ENCODE measurements at places on chromosomes 11 and 22. TPM values are rescaled to one million over a fixed set of nuclear protein-coding genes. Genes with fewer than 3 reads are reported as not detected.

GRCh38 chr22:42642806-42643633 is 2.6 kb upstream of the ATP5MGL start:
- DNase-seq: no peak

- DNase-seq: no peak
These were observed 121.9 kb downstream of the PHF21B start for GRCh38 chr22:44887941-44888366.

Gene FAT3
- 0.24 TPM for total RNA-seq

- DNase-seq: no peak
These were observed 751.2 kb downstream of the JRKL start for GRCh38 chr11:97140885-97141494.

- DNase-seq: no peak
These were observed 83.9 kb downstream of the PTPRJ start for GRCh38 chr11:48064306-48064705.

- no peak for DNase-seq
These were observed 346.6 kb downstream of the AASDHPPT start for GRCh38 chr11:106424111-106424510.

Gene CABP2
- total RNA-seq: not detected

- no peak for DNase-seq
These were observed 336.5 kb downstream of the TMEM135 start for GRCh38 chr11:87374038-87374807.

Gene WT1
- total RNA-seq: 2.3 TPM

DNA sequence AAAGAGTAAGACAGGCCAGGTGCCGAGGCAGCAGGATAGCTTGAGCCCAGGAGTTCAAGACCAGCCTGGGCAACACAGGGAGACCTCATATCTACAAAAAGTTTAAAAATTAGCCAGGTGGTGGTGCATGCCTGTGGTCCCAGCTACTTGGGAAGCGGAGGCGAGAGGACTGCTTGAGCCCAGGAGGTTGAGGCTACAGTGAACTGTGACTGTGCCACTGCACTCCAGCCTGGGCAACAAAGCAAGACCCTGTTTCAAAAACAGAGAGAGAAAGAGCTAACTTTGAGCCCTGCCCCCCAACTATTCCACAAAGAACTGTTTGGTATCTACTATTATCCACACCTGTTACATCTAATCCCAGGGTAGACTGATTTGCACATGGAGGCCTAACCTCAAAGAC is 49.2 kb upstream of the RAPSN start:
- DNase-seq: peak; percentile 20

Data from Right ventricle myocardium superior (tissue), 1 donor.